Motor neuron (in vitro differentiated cells): ENCODE measurements at places on chromosomes 12 and 14. TPM values are rescaled to one million over a fixed set of nuclear protein-coding genes. Genes with fewer than 3 reads are reported as not detected.

Gene KCNMB4
- 0.27 and 0.96 TPM in 2 replicates for total RNA-seq

- ATAC-seq, result peak; percentile 64
These were observed 181.8 kb downstream of the FUT8 start for GRCh38 chr14:65594153-65594881.

Gene IL26
- not detected in 2 replicates for total RNA-seq

Gene NPAS3
- 45.8 and 53.4 TPM in 2 replicates for total RNA-seq

DNA sequence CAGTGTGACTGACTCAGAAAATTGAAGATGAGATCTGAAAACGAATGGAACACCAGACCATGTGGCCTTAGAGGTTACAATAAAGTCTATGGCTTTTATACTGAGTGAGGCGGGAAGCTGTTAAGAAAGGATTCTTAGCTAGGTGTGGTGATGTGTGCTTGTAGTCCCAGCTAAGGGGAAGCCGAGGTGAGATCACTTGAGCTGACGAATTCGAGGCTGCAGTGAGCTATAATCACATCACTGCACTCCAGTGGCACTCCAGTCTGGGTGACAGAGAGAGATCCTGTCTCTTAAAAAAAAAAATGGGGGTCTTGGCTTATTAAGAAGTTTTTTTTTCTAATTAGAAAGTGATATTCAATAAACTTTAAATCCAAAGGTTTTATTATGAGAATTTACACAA is 678.6 kb downstream of the TMTC2 start:
- ATAC-seq, result peak; percentile 27

Gene RAP1B
- total RNA-seq, result 61.1 and 61.6 TPM in 2 replicates

Gene KLRC1
- total RNA-seq, result not detected in 2 replicates

- ATAC-seq, result peak; percentile 70
These were observed 6.9 kb upstream of the DNM1L start for GRCh38 chr12:32671930-32672780.

DNA sequence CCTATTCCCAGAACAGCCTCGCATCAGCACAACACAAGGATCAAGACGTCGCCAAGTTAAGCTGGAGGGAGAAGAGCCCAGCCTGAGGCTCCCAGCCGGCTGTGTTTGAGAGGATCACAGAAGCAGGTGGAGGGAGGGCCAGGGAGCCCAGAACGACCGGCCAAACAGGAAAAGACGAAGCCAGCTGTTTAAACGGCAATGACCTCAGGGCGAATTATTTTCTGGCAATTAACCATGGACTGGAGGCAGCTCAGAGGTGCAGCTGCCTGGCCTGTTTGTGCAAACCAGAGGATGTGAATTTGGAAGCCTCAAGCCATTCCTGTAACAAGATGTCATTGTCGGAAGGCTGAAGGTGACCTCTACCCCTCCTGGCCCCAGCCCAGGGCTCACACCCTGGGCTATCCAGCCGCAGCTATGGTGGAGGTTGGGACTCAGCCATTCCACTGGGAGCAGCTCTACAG is 175.8 kb upstream of the PRMT8 start:
- ATAC-seq, result peak; percentile 8

DNA sequence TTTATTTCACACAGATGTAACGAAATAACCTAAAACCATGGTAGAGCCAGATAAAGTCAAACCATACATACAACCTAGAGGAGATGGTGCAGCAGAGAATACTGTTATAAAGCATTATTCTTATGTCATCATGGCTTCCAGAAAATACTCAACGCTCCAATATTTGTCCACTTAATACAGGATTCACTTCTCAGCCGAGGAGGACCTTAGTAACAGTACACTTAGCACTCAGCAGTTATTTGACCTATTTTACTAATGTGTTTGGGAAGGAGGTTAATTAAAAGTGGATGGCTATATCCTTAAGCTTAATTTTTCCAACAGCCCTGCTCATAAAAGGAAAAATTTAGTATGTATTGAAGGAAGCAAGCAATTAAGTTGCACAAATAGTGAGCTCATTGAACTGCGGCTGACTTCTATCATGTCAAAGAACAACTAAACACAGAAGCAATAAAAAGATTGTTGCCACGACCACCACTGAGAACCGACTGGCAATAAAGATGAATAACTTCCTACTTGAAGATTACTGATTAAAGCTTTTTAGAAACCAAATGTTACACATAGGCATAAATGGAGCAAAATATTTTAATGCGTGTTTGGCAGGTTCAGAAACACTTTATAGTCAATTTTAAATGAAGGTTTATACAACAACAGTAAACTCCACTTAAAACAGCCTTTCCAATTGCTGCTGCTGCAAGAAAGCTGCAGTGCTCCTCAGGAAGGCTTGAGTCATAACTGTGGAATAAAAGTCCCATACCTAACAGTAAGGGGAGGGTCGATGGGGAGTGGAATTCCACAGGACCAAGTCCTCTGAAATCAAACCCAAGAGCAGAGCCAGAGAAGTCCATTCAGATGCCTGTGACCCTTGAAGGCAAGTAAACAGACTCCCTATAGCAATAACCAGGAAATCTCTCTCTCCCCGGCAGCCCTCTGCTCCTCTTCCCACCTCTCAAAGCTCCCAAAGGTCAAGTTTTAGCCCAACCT is 218.9 kb upstream of the CDKN3 start:
- no peak for ATAC-seq

GRCh38 chr12:62879691-62880090 is 55.3 kb downstream of the PPM1H start:
- ATAC-seq, result no peak

- ATAC-seq, result no peak
These were observed 23.7 kb upstream of the TUBA1A start for GRCh38 chr12:49212572-49212971.

- no peak for ATAC-seq
These were observed 5.7 kb upstream of the CCND2 start for GRCh38 chr12:4267704-4268328.

DNA sequence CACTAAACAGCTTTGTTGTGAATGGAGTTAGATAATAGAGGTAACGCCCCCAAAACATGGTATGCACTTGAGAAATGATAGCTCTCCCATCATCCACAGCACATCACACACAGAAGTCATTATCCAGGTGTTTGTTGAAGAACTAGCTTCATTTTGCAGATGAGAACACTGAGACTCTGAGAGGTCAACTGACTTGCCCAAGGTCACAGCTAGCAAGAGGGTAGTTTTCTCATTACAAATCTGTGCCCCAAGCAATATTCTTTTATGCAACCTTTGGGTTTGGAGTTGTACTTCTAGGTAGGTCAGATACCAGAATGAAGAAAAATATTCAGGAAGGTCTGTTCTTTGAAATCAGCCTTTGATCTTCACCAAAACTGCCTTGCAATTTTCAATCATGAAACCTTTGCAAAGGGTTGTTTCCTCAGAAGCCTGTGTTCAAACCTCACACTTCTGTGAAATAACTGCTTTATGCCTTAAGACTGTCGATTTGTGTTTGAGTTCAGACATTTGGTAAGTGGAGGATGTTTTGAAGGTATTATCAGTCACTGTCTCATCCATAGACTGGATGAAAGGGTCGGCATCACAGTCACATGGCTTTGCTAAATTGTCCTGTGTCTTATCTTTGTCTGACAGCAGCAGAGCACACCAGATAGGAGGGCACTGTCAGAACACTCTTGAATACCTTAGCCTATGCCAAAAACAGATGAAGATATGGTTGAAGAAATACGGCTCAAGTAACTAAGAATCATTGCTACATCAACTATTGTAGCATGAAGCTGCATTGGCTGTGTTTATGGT is 233.2 kb upstream of the BTG1 start:
- no peak for ATAC-seq

Gene RD3L
- not detected in 2 replicates for total RNA-seq
